ENCODE measurements at places on chromosomes 1 and 21.
A peak's percentile ranks its signal among the peaks of the same experiment; 100 is the strongest.

DNA sequence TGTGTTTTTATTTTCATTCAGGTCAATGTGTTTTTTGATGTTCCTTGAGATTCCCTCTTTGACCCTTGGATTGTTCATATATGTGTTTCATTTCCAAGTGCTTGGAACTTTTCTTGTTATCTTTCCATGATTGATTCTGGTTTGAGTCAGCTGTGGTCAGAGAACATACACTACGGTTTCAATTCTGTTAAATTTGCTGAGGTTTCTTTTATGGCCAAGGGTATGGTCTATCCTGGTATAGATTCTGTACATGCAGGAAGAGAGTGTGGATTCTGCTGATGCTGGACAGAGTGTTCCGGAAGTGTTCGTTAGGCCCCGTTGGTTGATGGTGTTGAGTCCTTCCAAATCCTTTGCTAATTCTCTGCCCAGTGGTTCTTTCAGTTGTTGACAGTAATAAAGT is 98.5 kb upstream of the COL6A1 start:
- no peak for DNase-seq

DNA sequence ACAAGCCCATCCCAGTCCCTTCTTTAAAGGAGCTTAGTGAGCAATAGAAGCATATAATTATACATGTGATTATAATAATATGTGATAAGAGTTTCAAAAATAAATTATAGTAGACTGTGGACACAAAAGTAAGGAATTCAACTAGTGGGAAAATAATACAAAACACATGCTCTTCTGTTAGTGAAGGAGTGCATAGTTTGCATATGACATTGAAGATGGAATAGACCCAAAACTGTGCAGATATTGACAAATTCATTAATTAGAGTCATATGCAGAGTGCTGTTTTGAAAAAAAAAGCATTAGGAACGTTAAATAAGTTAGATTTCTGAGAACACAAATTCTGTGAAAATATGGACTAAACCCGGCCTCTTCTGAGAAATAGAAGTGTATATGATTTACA is 278.8 kb downstream of the ASTN1 start:
- no peak for DNase-seq

DNA sequence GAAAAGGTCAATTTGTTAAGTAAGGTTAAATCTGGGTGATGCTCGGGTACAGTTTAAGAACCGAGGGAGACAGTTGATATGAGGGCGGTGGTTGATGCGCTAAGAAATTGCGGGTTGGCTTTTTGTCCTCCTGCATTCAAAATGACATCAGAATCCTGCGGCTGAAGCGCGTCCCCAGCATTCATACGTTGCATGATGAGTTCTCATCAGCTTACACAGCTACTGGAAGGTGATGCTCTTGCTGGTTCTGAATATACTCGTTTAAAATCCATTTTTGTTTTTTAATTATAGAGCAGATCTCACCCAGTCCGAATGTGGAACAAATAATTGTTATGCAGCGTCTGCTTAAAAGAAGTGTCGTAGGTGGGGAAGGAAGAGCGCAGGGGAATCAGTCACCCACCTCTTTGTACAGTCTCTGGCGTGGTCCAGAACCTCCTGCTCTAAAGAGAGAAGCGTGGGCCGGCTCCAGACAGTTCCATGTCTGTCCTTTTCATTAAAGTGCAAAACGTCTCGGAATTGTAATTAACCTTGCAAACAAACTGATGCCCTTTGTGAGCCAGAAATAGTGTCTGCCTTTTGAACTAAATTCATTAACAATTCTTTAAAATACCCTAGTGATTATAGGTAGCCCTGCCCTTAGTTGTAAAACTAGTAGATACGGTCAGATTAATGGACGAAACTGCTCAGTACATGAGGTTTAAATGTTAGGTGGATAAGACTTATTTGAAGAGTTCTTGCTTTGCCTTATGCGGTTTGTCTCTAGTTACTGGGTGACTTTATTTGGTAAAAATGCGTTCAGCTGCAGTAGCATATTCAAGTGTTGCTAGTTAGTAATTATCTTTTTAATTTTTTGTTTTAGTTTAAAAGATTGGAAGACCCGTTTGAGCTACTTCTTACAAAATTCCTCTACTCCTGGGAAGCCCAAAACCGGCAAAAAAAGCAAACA is 741 bp downstream of the RGS2 start:
- DNase-seq = peak; percentile 79

- DNase-seq = no peak
These were observed 53.5 kb upstream of the PDE9A start for GRCh38 chr21:42599962-42600361.

DNA sequence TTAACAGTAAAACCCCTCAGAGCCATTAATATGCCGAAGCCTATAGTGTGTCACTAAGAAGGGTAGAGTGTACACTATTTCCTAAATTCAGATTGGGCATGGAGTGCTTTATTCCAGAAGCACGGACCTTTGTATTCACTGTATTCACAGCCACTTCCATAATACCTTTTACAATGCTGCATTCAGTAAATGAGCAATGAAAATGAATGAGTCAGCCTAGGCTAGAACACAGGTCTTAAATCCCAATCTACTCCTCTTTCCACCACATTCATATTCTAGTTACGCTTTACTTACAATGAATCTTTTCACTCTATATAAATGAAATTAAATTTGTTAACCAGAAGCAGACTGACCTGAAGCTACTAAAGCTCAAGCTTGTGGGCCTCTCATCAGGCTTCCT is 13.0 kb upstream of the GORAB start:
- no peak for DNase-seq

GRCh38 chr1:18336801-18337200 is 143.9 kb upstream of the KLHDC7A start:
- DNase-seq = no peak

GRCh38 chr1:88537787-88538186 is 146.3 kb upstream of the PKN2 start:
- DNase-seq = no peak

GRCh38 chr1:11044086-11044848 is 2.8 kb downstream of the MASP2 start:
- no peak for DNase-seq

DNA sequence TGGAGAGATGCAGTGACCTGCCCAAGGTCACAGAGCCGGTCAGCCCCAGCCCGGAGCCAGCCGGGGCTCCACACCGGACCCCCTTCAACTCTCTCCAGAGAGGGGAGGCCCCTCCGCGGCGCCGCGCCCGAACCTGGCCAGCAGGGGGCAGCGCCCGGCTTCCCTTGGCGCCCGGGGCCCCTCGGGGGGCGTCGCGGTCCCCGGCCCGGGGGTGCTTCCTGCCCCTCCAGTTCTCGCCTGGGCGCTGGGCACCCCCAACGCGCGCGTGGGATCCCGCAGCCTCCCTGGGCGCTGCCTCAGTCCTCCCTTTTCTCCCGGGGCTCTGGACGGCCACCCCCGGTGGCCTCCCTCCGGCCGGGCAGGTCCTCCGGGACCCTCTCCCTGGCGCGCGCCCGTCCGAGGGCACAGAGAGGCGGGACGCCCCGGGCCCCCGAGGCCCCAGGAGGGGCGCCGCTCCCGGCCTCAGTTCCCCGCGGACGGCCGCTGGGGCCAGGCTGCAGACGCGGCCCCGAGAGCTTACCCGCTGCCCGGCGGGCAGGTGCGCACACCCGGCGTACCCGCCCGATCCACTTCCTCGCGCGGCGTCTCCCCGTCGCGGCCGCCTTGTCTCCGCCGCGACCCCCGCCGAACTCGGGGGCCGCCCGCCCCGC is 406 bp downstream of the HTR1D start:
- peak; percentile 29 for DNase-seq

GRCh38 chr1:121587777-121588176 is 403.0 kb downstream of the SRGAP2C start:
- DNase-seq = no peak

DNA sequence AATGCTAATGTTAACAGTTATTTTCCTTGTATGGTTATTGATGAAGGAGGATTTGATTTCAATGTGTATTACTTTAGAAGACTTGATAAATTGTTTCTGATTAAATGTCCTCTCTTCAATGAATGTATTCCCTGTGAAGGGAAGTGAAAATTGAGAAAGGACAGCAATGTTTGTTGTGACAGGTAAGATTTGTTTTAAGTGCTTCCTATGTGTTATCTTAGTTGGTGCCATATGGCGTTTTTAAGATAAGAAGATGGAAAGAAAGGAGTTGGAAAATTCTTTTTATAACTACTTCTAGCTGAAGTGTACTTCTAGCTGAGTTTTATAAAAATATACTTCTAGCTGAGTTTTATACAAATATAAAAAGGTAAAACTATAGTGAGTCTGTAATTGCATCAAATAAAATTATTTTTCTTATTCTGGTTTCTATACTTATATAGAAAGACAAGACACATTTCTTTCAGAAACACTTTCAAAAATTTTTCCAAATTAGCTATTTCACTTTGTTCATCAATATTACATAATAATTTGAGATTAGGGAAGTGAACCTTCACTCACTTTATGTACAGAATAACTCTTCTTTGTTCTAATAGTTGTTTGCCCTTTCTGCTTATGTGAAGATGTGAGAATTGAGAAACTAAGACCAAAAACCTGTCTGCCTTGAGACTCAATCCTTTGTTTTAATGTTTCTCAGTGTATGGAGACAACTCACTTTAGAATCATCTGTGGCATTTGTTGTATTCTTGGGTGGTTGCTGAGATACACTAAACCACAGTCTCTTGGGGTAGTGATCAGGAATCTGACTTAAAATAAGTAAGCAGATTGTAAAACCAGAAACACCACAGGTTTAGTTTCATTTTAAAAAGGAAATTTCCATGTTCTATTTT is 382.9 kb upstream of the B3GALT2 start:
- no peak for DNase-seq

DNA sequence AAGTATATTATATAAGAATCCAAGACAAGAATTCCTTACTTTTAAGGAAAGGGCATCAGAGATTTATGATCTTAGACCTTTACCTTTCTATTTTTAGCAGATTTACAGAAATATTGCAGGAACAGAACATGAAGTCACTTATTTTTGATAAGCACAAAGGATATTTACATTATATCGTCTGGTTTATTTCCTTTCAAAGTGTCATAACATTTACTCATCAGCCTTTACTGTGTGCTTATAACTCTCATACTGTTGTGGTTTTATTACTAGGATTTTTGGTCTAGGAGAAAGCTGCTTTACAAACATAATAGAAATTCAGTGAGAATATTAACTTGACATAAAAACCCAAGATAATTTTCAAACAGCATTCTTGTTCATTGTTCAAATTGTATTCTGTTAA is 47.6 kb downstream of the APP start:
- no peak for DNase-seq

GRCh38 chr1:166169182-166169581 is 2.4 kb upstream of the FAM78B start:
- DNase-seq = no peak

GRCh38 chr1:16082283-16083038 is 9.0 kb upstream of the FAM131C start:
- peak; percentile 76 for DNase-seq

DNA sequence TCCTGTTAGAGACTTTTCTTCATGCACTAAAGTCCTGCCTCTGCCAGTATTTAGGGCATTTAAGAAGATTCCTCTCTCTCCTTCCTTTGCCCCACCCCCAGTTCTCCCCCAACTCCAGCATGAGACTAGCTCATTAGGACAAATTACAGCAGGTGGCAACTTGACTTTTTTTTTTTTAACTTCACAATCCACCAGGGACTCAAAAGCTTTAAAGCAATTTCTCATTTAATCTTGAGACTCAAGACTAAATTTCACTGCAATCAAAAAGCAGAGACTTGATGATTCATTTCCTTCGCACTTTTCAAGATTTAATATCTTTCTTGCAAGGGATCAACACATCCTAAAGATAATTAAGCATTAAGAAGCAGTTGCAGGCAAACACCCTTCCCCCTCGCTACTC is 74.9 kb downstream of the WLS start:
- no peak for DNase-seq

DNA sequence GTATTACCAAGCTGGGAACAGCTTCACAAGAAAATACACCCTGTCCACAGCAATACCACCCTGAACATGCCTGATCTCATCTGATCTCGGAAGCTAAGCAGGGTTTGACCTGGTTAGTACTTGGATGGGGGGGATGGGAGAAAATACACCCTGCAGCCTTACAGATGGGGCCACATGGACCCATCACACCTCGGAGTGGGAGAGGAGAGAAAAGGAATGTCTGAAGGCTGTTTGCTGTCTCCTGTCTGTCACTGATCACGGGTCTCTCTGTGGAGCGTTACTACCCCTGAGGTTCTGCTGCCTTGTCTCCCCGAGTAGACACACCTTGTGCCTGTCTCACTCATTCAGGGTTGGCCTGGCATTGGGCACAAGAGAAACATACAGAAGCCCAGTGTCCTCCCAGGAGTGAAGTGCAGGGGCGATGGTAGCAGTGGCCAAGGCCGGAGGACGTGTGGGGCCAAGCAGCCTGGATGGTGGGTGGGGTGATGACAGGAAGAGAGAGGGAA is 48.0 kb downstream of the TEX35 start:
- no peak for DNase-seq

DNA sequence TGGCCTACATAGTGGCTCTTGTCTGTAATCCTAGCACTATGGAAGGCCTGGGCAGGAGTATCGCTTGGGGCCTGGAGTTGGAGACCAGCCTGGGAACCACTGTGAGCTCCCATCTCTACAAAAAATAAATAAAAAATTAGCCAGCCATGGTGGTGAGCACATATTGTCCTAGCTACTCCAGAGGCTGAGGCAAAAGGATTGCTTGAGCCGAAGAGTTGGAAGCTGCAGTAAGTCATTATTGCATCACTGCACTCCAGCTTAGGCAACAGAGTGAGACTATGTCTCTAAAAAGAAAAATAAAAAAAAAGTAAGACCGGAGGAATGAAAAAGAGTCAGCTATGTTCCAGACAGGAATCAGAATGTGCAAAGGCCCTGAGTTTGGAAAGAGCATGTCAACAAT is 115.3 kb downstream of the CYYR1 start:
- no peak for DNase-seq

- no peak for DNase-seq
These were observed 3.5 kb upstream of the RNF220 start for GRCh38 chr1:44401256-44402228.

DNA sequence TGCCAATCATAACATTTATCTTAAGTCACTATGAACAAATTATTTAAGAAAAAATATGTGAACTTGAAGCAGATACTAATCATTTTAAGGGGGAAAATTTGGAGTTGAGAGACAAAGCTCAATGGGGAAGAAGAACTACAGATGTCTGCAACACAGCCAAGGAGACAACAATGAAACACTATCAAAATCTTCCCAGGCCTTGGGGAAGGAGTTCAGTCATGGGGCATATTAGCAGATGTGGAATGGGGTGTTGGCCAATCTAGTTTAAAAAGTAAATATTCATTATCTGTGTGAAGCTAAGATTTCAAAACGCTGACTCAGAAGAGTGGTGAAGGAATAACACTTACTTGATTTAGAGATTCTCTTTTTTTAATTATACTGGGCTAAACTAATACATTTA is 671.6 kb upstream of the ZP4 start:
- no peak for DNase-seq

DNA sequence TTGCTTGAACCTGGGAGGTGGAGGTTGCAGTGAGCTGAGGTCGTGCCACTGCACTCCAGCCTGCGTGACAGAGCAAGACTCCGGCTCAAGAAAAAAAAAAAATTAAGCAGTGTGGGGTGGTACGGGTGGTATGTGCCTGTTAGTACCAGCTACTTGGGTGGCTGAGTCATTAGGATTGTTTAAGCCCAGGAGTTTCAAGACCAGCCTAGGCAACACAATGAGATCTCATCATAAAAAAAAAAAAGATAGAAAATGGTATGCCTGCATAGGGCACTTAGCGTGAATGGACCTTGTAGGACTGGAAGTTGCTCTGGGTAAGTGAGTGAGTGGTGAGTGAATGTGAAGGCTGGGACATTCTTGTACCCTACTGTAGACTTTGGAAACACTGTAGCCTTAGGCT is 37.0 kb downstream of the TBCE start:
- no peak for DNase-seq
